ENCODE measurements at places on chromosomes 3 and 15.

GRCh38 chr15:96595951-96596350, 265.5 kb downstream of the NR2F2 start:
- peak; percentile 23 for DNase-seq

GRCh38 chr3:187678726-187679268, 8.6 kb upstream of the SST start:
- DNase-seq = peak; percentile 21

DNA sequence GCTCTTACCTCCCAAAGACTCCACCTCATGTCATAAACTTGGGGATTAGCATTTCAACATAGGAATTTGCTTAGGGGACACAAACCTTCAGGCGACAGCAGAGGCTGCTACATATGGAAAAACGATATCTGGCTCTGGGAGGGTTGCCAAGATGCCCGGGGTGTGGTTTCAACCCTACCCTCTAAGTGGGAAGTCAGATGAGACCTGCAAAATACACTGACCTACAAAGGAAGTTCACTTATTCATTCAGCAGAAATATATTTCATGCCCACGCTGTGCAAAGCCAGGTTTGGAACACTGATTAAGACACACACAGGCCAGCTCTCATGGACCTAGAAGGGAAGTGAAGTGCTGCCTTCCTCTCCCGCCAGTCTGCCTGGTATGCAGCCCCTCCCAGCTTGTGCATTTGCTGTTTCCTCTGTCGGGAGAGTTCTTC, 239.3 kb downstream of the FEZF2 start:
- no peak for DNase-seq

GRCh38 chr15:70427167-70428120, 329.7 kb upstream of the TLE3 start:
- DNase-seq = peak; percentile 66

- DNase-seq = no peak
Measured at GRCh38 chr3:154095832-154096421, 25.3 kb upstream of the ARHGEF26 start.

GRCh38 chr3:82202269-82202668, 440.8 kb upstream of the GBE1 start:
- no peak for DNase-seq

- no peak for DNase-seq
Measured at GRCh38 chr3:136577791-136578190, 174.4 kb downstream of the STAG1 start.

DNA sequence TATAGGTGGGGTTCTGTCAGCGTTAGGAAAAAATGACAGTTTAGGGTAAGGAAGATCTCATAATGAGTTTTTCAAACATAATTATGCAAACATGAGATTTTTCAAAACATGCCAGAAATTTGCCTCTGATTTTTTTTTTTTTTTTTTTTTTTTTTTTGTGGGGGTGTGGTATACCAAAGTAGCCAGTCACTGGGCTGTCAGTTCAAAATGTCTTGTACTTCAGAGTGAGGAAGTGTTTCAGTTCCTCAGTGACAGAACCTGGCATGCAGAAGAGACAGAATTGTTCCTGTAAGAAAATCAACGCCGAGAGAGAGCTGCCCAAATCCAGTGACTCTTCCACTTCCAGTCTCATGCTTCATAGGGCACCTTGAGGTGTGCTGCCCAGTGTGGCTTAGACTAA, 9.7 kb downstream of the NCBP2 start:
- DNase-seq = no peak

DNA sequence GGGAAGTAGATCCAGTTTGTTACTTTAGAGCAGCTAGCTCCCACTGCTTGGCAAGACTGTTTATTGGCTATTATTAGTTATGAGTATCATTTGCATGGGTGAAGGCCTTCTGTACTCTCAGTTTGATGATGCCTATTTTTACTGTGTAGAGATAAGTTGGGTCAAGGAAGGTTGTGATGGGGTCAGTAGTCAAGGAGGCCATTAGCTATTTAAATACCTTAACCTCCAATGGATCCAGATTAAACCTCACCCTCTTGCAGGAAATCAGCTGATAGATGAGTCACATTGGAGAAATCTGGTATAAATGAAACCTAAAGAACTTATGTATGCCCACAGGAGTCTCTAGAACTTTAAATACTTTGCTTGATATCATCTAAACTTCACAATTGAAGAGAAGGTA, 45.0 kb downstream of the THBS1 start:
- DNase-seq = no peak

DNA sequence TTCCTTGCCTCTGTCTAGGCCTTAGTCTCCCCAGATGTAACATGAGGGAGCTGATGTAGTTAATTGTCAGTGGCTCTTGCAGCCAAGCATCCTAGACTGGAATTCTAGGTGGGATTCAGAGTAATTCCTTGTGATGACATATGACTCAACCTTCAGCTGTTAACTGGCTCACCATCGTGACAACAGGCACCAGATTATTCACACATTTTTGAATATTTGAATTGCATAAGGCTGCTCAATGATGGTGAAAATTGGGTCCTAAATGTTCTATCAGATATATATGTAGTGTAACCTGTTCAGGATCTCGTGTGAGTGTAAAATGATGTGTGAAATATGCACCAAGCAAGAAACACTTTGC, 405.1 kb downstream of the LPP start:
- no peak for DNase-seq

DNA sequence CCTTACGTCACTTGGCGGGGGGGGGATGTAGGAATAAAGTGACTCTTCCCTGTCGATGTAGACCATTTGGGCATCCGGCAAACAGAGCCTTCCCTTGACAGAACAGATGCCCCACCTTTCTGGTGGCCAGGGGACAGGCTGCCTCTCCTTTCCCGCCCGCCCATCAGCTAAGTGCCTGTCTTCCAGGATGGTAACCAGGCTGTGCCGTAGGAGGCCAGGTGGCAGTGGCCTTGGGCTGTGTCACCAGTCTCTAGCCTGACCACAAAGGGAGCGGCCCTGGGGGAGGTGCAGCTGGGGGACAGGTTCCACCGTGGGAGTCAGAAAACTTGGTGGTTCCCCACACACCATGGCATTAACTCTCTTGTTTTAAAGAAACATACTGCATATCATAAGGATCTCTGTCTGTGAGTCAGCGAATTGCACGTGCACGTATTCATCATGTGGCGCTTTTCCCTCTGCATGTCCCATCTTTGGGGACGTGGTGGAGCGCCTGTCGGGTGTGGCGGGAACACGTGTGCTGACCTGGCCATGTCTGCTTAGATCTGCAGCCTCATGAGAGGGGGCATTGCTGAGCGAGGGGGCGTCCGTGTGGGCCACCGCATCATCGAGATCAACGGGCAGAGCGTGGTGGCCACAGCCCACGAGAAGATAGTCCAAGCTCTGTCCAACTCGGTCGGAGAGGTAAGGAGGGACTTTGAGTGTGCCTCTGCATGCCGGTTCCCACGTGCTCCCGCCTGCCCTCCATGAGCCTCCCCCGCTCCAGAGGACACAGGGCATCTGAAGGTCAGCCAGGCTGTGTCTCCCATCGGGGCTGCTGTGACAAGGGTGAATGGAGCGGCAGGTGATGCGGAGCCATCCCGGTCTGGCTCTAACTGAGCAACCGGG, 156.0 kb downstream of the NSMCE3 start:
- DNase-seq = no peak

GRCh38 chr3:11093823-11094340, 60.4 kb upstream of the HRH1 start:
- no peak for DNase-seq

- DNase-seq = no peak
Measured at GRCh38 chr15:39837454-39837853, 54.8 kb upstream of the FSIP1 start.

GRCh38 chr15:58447271-58448010, 15.7 kb downstream of the LIPC start:
- no peak for DNase-seq

DNA sequence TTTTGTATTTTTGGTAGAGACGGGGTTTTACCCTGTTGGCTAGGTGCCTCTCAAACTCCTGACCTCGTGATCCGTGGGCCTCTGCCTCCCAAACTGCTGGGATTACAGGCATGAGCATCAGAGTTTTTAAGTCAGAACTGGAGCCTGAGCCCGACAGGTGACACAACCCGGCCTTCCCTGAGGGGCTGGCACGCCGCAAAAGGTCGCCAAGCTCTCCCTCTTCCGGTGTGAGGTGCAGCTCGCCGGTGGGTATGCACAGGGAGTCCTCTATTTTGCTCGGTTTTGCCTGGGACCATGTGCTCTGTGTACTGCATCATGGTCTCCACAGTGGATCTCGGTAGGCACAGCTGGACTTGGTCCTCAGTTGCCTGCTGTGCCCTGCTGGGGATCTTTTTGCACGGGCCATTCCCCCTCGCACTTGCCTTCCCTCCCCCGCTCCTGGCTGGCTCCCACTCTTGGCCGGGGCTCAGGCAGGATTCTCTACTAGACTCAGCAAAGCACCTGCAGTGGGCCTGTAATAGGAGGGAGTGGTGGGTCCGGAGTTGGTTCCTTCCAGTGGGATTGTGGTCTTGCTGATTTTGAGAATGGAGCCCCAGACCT, 101.2 kb upstream of the KLF13 start:
- DNase-seq = no peak

DNA sequence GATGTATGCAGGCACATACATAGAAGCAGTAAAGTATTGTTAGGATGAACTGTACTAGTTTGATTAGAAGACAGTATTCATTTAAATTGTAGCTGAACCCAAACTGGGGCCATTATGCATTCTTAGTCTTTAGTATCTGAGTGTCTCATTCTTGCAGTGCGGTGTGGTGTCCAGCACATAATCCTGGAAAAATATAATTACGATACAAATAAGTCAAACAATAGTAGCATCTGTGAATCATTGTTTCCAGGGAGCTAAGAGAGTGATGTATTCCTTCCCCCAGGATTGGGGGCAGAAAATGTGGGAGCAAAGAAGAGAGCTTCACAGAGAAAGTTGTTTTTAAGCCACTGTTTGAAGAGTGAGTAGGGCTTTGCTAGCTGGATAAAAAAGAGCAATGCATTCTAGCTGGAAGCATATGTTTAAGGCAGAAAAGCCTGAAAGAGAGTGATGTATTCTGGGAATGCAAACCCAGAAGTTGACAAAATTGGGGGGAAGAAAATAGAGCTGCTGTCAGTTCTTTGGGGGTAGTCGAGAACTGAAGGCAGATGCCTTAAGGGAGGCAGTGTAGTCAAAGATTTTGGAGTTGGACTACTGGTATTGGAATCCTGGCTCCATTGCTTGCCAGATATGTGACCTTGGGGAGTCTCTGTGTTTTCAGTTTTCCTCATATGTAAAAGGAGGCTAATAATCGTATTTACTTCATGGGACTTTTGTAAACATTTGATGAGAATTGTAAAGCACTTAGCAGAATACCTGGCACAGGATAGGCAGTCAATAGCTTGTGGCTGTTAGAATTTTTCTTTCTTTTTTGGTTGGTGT, 14.1 kb downstream of the SLMAP start:
- DNase-seq = no peak

All from HuH-7.5 (cell line).